ENCODE measurements at places on chromosomes 5 and 9.
A peak's percentile ranks its signal among the peaks of the same experiment; 100 is the strongest.

DNA sequence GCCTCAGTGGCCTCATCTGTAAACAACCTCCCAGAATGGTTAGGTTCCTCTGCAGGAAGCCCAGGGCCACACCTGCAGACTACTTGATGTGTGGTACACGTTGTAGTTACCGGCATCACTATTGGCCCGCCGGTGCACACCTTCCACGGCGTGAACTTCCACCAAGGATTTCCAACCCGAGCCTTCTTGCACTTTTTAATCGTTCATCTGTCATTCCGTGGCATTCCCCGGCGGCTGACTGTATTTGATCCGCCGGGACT lies 5.3 kb upstream of the TRIM41 start:
- DNase-seq, result peak; percentile 44

- DNase-seq, result no peak
Measured at GRCh38 chr5:177453852-177454396, 7.3 kb downstream of the PRR7 start.

GRCh38 chr5:141560151-141560550 lies 58.6 kb downstream of the DIAPH1 start:
- no peak for DNase-seq

GRCh38 chr9:16143947-16144890 lies 591.4 kb downstream of the CCDC171 start:
- no peak for DNase-seq

GRCh38 chr5:158618256-158618655 lies 481.5 kb downstream of the EBF1 start:
- DNase-seq, result no peak

DNA sequence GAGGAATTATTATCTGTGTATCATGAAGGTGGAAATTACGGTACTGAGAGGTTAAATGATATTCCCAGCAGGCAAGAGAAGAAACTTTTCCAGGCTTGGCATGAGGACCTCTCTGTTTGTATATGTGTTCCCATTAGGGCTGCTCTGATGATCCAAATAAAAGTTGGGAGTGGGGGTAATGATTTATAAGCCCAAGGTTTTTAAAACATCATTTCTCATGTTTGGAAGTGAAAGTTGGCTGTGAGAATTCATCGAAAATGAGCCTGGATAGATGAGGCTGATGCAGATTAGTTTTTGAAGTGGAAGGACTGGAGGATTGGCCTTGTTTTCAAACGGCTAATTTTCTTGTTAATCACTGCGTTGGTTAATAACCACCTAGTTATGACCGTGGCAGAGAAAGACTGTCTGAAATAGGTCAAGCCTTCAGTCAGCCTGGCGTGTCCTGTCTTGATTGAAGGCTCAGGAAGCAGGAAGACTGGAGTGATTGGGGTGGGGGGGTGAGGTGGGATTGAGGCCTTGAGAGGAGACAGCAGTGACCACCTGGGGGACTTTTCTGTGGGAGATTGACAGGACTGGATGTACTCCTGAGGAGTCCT lies 391.0 kb upstream of the WWC1 start:
- DNase-seq, result no peak

GRCh38 chr5:149363936-149364335 lies 6.1 kb downstream of the PCYOX1L start:
- DNase-seq, result no peak

DNA sequence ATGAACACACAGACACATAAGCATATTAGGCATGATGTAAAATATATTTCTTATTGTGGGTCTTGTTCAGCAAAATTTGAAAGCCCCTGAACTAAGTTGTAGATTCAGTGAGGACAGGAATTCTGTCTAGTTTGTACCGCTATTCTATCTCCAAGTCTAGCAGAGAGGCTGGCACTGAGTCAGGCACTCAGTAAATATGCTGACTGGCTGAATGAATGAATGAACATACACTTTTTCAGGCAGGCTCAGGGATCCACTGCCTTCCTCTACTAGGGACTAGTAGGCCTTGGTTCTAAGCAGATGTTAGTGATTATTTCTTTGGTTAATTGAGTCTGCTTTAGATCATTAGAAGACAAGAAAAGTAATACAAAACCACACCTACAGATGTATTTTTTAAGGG lies 157.5 kb downstream of the ZSWIM6 start:
- DNase-seq, result no peak

DNA sequence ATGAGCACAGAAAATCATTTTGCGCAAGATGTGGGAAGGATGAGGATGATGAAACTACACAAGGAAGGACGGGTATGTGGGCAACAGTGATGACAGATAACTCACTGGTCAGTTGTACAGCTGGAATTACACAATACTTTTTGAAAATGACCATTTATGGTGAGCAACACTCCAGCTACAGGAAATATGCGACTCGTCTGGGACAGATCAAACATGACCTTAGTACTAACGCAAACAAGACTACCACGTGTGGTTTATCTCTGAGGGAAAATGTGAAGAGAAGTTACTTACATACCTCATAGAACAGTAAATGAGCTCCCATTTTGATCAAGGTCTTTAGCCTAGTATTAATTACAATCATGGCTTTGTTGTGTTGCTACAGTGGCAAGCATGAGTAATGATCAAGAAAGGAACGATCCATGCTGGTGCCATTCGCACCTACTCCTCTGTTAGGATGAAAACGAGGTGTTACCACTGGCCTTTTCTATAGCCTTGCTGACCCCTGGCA lies 456.9 kb downstream of the BNC2 start:
- DNase-seq, result no peak

GRCh38 chr9:115615821-115616665 lies 498.1 kb upstream of the TNC start:
- no peak for DNase-seq

Measured in stimulated activated naive CD8-positive, alpha-beta T cell treated with anti-CD3 and anti-CD28 coated beads, Interleukin-15, Interleukin-2, amounts not matched to agents 100 U/mL and 50 U/mL, for 24 hours (primary cell).